ENCODE measurements at places on chromosomes 4 and X. TPM values are rescaled to one million over a fixed set of nuclear protein-coding genes. Genes with fewer than 3 reads are reported as not detected.

GRCh38 chrX:15214588-15214987 is 55.3 kb downstream of the ASB9 start:
- H3K27ac ChIP-seq, result no peak overlapping the region
- no peaks in the 10 kb centered on the region for H3K27me3 ChIP-seq
- no peaks in the 10 kb centered on the region for H3K36me3 ChIP-seq
- no peaks in the 10 kb centered on the region for H3K4me1 ChIP-seq

- peaks cover 3% of the 10 kb centered on the region for H3K36me3 ChIP-seq
- DNase-seq, result no peak
- peaks cover 3% of the 10 kb centered on the region for H3K4me1 ChIP-seq
- no peaks in the 10 kb centered on the region for H3K27me3 ChIP-seq
- no peak overlapping the region for H3K27ac ChIP-seq
Observed at GRCh38 chrX:18889346-18890048, 94.4 kb downstream of the PHKA2 start.

DNA sequence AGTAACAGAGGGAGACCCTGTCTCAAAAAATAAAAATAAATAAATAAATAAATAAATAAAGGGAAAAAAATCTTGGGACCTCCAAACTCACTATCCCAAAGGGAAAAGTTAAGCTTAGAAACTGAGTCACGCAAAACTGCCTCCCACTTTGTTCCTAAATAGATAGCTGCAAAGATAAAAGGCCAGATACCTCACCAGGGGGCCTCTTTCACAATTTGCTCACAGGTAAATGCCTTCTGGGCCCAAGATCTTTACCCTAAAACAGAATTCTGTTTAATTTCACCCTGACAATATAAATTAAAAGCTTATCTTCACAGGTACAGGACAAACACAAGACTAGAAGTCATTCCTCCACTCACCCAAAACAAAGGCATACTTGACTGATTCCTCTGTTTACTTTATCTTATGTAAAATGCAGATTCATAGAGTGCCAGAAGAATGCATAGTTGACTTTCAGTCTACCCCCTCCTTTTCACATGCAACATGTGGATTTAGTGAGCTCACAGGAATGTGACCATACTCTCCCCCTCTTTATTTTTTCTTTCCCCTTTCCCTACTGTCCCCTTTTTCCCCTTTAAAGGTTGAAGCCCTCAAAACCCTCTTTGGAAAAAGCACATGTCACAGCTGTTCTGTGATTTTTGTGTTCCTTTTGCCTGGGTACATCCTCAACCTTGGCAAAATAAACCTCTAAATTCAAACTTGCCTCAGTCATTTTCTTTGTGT is 23.4 kb downstream of the ELF2 start:
- H3K27me3 ChIP-seq, result no peaks in the 10 kb centered on the region
- no peak for DNase-seq
- peaks cover 6% of the 10 kb centered on the region for H3K4me1 ChIP-seq
- no peak overlapping the region for H3K27ac ChIP-seq
- no peaks in the 10 kb centered on the region for H3K36me3 ChIP-seq
- no peak overlapping the region for H3K4me3 ChIP-seq

GRCh38 chr4:30696191-30696590 is 24.0 kb upstream of the PCDH7 start:
- H3K27ac ChIP-seq, result no peak overlapping the region
- no peak for DNase-seq
- H3K27me3 ChIP-seq, result no peaks in the 10 kb centered on the region
- no peak overlapping the region for H3K4me3 ChIP-seq
- H3K4me1 ChIP-seq, result no peaks in the 10 kb centered on the region

DNA sequence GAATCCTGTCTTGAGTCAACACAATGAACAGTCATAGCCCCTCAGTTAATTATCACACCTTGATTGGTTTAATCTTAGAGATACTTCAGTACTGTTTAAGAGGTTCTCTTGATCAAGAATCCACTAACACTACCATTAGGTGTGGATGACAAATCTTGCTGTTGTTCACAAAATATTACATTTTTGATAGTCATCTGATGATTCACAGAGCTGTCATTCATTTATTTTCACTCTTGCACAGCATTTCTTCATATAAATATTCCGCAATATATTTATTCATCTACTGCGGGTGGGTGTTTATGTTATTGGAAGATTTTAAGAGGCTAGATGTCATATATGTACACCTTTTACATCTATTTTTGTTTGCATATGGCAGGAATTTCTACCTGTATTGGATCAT is 1138.1 kb upstream of the PRKX start:
- no peaks in the 10 kb centered on the region for H3K4me1 ChIP-seq
- DNase-seq, result no peak
- no peaks in the 10 kb centered on the region for H3K36me3 ChIP-seq
- H3K27ac ChIP-seq, result no peak overlapping the region
- H3K27me3 ChIP-seq, result no peaks in the 10 kb centered on the region
- H3K4me3 ChIP-seq, result no peak overlapping the region

DNA sequence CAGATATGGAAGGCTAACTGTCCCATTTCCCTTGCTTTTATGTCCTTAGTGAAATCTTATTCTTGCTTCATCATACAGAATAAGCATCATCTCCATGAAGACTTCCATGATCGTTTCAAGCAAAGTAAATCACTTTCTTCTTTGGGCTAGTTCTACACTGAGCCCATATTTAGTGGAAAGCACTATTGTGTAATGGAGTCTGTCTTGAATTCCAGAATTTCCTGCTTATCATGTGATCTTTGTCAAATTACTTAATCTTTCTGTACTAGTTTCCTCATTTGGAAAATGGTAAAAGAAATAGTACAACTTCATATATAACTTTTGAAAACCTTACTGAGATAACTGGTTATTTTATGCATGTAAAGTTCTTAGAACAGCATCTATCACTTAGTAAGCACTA is 7.6 kb downstream of the ANAPC10 start:
- H3K4me1 ChIP-seq, result no peaks in the 10 kb centered on the region
- DNase-seq, result no peak
- H3K27ac ChIP-seq, result no peak overlapping the region
- H3K36me3 ChIP-seq, result peaks cover 70% of the 10 kb centered on the region

DNA sequence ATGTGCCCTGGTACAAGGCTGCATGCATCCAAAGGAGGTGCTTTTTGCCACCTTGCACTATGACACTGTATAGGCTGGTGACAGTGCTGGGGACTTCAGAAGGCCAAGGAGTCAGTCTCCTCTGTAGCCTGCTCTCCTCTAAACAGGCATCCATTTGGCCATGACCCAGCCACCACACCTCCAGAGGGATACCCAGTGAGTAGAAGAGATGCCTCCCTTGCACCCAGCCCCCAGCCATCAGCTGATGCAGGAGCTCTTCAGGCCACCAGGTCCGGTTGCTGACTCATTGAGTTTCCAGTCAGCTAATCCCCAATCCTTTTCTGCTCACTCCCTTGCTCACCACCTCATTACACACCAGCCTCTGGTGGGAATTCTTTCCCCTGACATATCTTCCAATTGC is 99.8 kb downstream of the PJA1 start:
- no peak for DNase-seq
- H3K27ac ChIP-seq, result no peak overlapping the region
- H3K27me3 ChIP-seq, result no peaks in the 10 kb centered on the region
- no peak overlapping the region for H3K4me3 ChIP-seq
- no peaks in the 10 kb centered on the region for H3K36me3 ChIP-seq
- H3K4me1 ChIP-seq, result no peaks in the 10 kb centered on the region

- no peak overlapping the region for H3K27ac ChIP-seq
- no peaks in the 10 kb centered on the region for H3K4me1 ChIP-seq
- no peak overlapping the region for H3K4me3 ChIP-seq
- no peak for DNase-seq
- H3K36me3 ChIP-seq, result no peaks in the 10 kb centered on the region
Observed at GRCh38 chr4:152225680-152226079, 310.2 kb downstream of the FBXW7 start.

DNA sequence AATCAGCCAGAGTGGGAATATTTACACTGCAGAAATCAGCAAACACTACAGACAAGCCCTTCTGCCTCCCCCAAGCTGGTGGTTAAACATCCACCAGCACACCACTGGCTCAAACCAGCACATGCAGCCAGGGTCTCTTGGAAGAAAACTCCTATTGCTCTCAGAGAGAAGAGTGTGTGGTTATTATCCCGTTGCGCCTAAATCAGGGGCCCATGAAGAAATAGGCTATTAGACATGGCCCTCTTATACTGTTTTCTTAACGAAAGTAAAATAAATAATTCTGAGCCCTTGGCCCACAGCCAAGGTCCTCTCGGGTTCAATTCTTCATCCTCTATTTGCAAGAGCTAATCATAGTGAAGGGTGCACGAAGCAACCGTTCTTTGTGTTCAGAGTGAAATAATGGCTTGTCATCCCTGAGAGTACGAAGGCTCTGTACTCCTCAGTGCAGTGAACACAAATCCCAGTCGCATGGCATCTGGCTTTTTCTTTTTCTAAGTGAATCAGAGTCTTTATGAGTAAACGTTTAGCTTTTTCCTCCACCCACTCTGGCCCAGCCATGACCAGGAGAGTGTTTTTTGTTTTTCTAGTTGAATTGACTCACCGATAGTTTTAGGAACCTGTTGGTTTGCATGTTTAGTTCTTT is 33.4 kb upstream of the RBM47 start:
- no peaks in the 10 kb centered on the region for H3K36me3 ChIP-seq
- peaks cover 4% of the 10 kb centered on the region for H3K27me3 ChIP-seq
- no peak for DNase-seq

DNA sequence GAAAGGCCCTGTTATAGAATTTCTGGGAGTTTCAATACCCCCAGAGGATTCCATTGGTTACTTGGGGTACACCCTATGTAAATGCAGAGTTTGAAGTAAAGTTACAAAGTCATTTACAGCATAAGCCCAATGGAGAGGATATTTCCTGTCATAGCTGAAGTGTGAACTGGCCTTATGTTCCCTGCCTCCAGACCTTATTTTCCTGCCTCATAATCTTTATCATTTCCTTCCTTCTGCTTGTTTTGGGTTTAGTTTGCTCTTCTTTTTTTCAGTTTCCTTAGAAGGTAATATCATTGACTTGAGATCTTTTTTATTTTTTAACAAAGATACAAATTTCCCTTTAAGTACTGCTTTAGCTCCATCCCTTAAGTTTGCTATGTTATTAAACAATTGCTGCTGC is 85.4 kb downstream of the PPEF1 start:
- no peaks in the 10 kb centered on the region for H3K4me1 ChIP-seq
- no peak for DNase-seq
- no peaks in the 10 kb centered on the region for H3K27me3 ChIP-seq
- H3K36me3 ChIP-seq, result no peaks in the 10 kb centered on the region
- H3K4me3 ChIP-seq, result no peak overlapping the region

- H3K27ac ChIP-seq, result no peak overlapping the region
- no peak overlapping the region for H3K4me3 ChIP-seq
- no peak for DNase-seq
- H3K4me1 ChIP-seq, result no peaks in the 10 kb centered on the region
- no peaks in the 10 kb centered on the region for H3K36me3 ChIP-seq
- H3K27me3 ChIP-seq, result no peaks in the 10 kb centered on the region
Observed at GRCh38 chr4:80138551-80139538, 58.5 kb upstream of the PRDM8 start.

GRCh38 chrX:47850901-47851300 is 14.2 kb downstream of the ZNF81 start:
- no peaks in the 10 kb centered on the region for H3K36me3 ChIP-seq
- no peaks in the 10 kb centered on the region for H3K27me3 ChIP-seq
- H3K27ac ChIP-seq, result no peak overlapping the region
- no peak for DNase-seq

- no peaks in the 10 kb centered on the region for H3K36me3 ChIP-seq
- H3K4me1 ChIP-seq, result no peaks in the 10 kb centered on the region
- H3K27ac ChIP-seq, result no peak overlapping the region
- H3K4me3 ChIP-seq, result no peak overlapping the region
- no peak for DNase-seq
Observed at GRCh38 chrX:86137071-86137470, 11.2 kb upstream of the DACH2 start.

GRCh38 chrX:41781500-41781899 is 57.5 kb downstream of the GPR82 start:
- H3K27me3 ChIP-seq, result no peaks in the 10 kb centered on the region
- H3K4me1 ChIP-seq, result no peaks in the 10 kb centered on the region
- H3K4me3 ChIP-seq, result no peak overlapping the region
- H3K27ac ChIP-seq, result no peak overlapping the region
- no peak for DNase-seq
- H3K36me3 ChIP-seq, result no peaks in the 10 kb centered on the region

GRCh38 chrX:31179203-31179602 is 107.4 kb upstream of the FTHL17 start:
- no peaks in the 10 kb centered on the region for H3K4me1 ChIP-seq
- H3K27ac ChIP-seq, result no peak overlapping the region
- no peaks in the 10 kb centered on the region for H3K36me3 ChIP-seq
- no peak overlapping the region for H3K4me3 ChIP-seq

DNA sequence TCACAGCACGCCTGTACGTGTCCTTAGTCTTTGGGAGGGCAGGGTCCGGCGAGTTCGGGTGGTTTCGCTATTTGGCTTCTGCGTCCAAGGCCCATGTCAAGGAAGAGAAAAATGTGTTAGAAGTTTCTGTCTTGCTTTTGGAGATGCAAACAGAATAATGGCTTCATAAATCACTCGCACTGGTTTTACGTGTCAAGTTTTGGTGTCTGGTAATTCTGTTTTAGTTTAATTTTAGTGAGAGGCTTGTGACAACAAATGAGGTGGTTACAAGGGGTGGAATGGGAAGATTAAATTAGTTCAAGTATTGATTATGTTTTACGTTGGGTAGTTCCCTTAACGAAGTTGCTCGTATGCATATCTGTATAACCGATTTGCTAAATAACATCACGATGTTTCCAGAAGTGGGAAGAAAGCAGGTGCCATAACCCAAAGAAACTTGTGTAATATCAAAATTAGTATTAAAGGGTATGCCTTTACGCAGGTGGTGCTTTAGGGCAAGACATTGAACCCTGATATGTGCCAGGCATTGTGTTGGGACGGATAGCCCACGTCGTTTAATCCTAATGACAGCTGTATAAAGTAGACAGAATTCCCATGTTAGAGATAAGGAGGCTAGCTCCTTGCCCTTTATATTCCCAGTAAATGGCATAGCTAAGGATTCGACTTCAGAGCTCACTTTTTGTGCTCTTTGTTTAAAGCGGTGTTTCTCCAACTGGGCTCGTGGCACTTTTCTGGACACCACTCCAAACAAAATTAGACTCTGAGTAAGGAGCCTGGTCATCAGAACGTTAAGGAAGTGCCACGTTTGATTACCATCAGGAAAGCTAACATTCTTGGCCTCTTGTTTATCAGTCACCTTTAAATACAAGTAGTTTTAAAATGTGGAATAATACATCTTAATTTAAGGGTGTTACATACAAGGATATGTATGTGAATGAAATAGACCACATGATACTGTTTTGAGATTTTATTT is 843 bp downstream of the RPL34 start:
- DNase-seq, result no peak
- peak overlapping the region; percentile 40 for H3K27ac ChIP-seq
- peak overlapping the region; percentile 86 for H3K4me3 ChIP-seq
- peaks cover 41% of the 10 kb centered on the region for H3K36me3 ChIP-seq
- H3K27me3 ChIP-seq, result no peaks in the 10 kb centered on the region

Gene CFAP99
- not detected for polyA plus RNA-seq

Gene NAT8L
- polyA plus RNA-seq, result 0.29 TPM

Gene PPEF2
- not detected for polyA plus RNA-seq

Gene POF1B
- 0.19 TPM for polyA plus RNA-seq

Gene TMEM271
- polyA plus RNA-seq, result not detected

Gene MAGEE1
- 0.51 TPM for polyA plus RNA-seq

Gene DIAPH2
- polyA plus RNA-seq, result 4.2 TPM

Gene CLTRN
- polyA plus RNA-seq, result 2.4 TPM

Gene GPRASP1
- 7.4 TPM for polyA plus RNA-seq

Gene FGB
- not detected for polyA plus RNA-seq

Gene CHRNA9
- polyA plus RNA-seq, result not detected

Gene RIPPLY1
- polyA plus RNA-seq, result 0.07 TPM
